ENCODE measurements at places on chromosomes 3 and 15.

- peak; percentile 84 for DNase-seq
Observed at GRCh38 chr3:128278761-128279600, 125.7 kb downstream of the EEFSEC start.

GRCh38 chr3:74282202-74282601 lies 332.3 kb downstream of the CNTN3 start:
- no peak for DNase-seq

DNA sequence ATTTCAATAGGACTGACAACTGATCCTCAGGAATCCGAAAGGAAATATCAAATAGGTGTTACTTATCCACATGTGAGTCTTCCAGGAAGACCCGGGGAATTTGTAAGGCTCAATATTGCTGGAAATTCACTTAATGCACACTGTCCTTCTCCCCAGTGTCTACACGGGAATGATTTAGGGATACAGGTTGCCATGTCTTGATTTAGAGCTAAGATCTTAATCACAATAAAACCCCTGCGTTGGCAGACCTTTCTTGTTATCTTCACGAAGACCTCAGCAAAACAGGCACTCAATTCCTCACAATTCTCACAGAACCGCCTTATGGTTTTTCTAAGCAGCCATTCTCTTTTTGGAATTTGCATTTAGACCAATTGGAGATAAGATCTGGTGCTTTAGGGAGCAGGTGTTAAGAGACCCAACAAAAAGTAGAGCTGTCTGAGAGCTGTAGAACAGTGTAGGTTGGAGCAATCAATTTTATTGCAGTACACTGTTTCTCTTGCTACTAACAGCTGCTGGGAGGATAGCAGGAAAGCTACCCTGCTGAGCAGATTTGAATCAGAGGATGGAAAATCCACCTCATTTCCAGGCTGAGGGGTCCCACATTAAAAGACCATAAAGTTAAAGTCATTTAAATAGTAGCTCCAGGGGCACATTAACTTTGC lies 925.7 kb downstream of the EPHA3 start:
- DNase-seq: no peak

GRCh38 chr3:157573780-157574378 lies 70.7 kb upstream of the VEPH1 start:
- DNase-seq: no peak

GRCh38 chr15:78457101-78457500 lies 19.1 kb downstream of the IREB2 start:
- DNase-seq: no peak

DNA sequence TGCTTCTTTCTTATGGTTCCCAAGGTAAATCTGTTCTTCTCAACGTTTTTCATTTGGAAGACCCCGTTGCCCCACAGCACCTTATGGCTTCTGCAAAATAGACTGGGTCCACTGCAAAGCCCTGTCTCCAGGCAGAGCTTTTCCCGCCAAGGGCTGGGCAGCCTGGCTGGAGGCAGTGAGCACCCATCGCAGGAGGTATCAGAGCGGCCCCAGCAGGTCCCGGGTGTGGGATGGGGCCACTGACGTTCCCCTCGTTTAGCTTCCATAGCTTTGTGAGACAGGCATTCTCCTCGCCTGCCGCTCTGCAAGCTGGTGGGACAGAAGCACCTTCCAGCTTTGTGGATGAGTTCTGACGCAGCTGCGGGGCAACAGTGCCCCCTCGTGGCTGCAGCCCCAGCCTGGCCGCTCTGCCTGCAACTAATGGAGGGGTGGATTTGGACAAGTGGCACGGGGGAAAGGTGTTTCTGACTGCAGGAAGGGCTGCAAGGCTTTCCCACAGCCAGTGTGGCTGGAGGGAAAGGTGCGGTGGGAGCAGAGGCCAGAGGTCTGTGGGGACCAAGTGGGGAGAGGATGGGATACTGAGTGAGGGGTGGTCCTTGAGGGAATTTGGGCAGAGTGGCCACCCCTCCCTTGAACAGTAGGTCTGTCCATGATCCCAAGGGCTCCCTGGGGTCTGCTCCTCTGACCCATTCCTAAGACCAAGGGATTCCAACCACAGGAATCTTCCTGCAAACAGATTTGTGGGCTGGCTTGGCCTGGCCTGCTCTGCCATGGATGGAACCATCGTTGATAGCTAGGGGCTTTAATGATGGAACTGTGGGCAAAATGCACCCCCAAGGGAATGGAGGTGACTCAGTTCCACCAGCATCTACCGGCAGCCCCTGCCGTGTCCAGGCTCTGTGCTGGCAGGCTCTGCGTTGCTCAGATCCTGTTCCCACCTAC lies 99.4 kb downstream of the FBLN2 start:
- peak; percentile 93 for DNase-seq

GRCh38 chr3:185900228-185900627 lies 37.6 kb downstream of the TRA2B start:
- DNase-seq: no peak

All from neural progenitor cell (in vitro differentiated cells).